K562 (cell line): ENCODE measurements at places on chromosomes 7 and 10.

DNA sequence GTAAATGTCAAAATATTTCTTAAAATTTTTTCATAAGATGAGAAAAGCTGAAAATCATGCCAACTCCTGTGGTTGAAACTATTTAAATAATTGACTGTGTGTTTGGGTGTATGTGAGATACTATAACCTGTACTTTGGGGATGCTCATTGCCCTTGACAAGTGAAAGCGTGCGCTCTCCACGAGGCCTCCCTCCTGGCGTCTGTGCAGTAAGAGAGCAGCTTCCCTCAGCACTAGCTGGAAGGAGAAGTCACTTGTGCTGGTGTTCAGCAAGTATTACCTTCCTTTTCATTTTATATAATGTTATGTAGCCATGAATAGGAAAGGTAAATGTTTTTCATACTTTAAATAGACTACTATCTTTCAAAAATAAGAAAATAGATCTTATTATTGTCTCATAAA, 118.9 kb downstream of the ZEB1 start:
- DNase-seq = no peak

GRCh38 chr10:102247734-102248133, 2.4 kb downstream of the GBF1 start:
- DNase-seq = no peak

DNA sequence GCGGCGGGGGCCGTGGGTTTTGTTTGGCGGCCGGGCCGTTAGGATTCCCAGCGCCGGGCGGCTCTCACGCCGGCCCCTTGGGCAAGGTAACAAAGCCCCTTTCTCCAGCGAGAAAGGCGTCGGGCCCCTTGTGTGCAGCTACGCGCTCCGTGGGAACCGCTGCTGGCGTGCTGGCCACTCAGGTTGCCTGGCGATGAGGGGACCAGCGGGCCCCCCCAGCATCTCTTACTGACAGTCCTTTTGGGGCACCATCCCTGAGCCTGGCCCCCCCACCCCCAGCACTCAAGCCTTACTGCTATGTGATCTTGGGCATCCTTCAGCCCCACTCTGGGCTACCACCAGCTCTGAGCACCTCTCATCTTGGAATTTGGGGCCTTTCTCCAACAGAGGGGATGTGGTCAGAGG, 1.8 kb downstream of the LFNG start:
- no peak for DNase-seq

- peak; percentile 38 for DNase-seq
Measured at GRCh38 chr10:128268015-128268722, 141.9 kb upstream of the MKI67 start.

DNA sequence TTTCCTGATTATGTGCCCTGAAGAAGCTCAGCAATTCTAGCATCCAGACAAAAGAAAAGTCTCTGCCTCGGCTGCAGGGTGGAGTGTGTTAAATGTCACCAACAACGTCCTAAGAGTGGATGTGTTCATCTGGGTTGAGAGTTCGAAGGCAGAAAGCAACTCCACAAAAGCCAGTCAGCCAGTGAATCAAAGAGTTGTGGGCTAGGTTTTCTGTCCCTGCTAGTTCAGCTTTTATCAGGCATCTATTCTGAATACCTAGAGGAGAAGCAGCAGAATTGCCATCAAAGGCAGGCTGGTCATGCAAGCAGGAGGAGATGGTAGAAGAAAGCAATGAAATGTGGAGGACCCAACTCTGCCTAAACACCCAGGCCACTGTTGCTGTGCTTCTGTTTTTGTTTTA, 205.2 kb downstream of the KLF6 start:
- no peak for DNase-seq

DNA sequence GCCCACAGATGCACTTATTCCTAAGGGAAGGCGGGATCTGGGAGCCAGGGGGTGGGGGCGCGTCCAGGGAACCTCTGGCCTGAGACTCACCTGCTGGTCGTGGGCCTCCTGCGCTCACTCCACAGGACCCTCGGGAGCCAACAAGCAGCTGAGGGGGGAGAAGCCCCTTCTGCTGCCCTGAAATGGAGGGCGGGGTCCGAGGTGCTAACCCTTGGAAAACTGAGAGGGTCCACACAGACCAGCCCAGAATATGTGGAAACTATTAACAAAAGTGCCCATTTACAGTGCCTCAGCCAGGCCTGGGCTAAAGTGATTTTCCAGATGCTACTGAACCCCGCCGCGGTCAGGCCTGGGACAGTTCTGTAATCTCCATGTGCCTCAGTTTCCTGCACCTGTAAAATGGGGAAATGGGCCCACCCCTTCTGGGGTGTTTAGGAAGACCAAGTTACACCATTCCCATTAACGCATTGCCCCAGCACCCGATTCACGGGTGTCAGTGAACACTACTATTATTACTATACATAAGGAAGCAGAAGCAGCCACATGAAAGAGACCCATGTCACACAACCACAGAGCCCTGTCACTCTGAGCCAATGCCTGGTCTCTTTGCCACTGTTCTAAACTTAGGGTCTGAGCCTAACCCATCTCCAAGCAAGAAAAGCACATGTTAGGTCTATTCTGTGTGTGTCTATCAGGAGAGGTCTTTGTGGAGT, 630 bp upstream of the VSTM4 start:
- DNase-seq = no peak

DNA sequence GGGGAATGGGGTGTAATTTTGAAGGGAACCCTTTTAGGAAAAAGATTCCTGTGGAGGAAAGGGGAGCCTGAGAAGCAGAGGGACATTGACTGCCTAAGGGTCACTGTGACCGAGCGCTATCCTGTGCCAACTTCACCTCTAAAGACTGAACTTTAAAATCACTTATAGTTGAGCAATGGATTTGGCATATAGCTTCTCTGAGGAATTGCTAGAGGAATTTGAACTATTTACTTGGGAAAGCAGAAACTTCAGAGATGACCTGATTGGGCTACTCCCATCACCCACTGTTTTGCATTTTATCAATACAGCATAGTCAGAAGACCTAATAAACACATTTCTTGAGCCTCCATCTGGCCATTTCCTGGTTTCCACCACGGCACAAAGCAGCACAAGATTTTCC, 23.7 kb upstream of the WNT16 start:
- no peak for DNase-seq

DNA sequence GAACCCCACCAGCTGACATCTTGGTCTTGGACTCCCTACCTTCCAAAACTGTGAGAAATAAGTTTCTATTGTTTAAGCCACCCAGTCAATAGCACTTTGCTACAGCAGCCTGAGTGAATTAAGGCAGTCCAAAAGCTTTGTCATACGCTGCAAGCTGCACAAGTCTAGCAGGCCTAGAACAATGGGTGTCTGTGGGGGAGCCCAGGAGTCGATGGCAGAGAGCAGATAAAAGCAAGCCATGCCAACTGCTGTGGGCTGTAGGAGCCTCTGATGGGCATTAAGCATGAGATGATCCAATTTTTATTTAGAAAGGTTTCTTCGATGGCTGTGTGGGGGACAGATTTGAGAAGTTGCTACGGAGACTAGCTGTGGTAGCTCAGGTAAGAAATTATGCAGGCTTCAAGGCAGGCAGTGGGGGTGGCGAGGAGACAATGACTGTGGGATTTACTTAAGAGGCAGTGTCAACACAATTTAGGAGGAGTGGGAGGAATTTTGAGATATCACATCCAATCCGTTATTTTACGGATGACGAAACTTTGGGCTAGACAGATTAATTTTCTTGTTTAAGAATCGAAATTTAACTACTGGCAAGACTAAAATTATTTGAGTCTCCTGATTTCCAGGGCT, 110.4 kb downstream of the NRCAM start:
- no peak for DNase-seq

- DNase-seq = no peak
Measured at GRCh38 chr10:52198540-52198939, 115.5 kb upstream of the DKK1 start.

- DNase-seq = no peak
Measured at GRCh38 chr7:92674379-92674778, 84.2 kb upstream of the FAM133B start.

- no peak for DNase-seq
Measured at GRCh38 chr7:102409340-102409739, 13.2 kb downstream of the PRKRIP1 start.

GRCh38 chr7:93178213-93178612, 30.0 kb upstream of the SAMD9L start:
- DNase-seq = peak; percentile 25

GRCh38 chr10:1690086-1690485, 47.2 kb downstream of the ADARB2 start:
- no peak for DNase-seq

GRCh38 chr7:120989257-120990220, 1.0 kb downstream of the CPED1 start:
- peak; percentile 65 for DNase-seq

DNA sequence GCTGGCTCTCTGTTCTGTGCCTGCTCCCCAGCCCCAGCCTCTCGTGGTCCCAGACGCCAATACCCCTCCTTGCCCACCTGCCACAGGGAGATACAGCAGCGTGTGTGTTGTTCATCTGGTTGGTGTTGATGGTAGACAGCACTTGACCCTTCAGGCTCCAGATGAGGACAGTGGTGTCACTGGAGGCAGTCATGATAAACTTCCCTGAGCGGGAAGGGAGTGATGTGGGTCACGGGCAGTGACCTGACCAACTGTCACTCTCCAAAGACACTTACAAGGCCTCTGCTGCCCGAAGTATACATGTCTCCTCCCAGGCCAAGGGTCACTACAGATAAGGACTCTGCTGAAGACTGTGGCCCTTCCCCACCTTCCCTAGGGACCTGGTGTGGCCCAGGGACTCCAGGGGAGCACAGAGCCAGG, 5.6 kb downstream of the TBL2 start:
- peak; percentile 89 for DNase-seq

- no peak for DNase-seq
Measured at GRCh38 chr7:105346138-105346537, 42.6 kb downstream of the SRPK2 start.

GRCh38 chr7:93894426-93894825, 3.9 kb upstream of the TFPI2 start:
- no peak for DNase-seq

DNA sequence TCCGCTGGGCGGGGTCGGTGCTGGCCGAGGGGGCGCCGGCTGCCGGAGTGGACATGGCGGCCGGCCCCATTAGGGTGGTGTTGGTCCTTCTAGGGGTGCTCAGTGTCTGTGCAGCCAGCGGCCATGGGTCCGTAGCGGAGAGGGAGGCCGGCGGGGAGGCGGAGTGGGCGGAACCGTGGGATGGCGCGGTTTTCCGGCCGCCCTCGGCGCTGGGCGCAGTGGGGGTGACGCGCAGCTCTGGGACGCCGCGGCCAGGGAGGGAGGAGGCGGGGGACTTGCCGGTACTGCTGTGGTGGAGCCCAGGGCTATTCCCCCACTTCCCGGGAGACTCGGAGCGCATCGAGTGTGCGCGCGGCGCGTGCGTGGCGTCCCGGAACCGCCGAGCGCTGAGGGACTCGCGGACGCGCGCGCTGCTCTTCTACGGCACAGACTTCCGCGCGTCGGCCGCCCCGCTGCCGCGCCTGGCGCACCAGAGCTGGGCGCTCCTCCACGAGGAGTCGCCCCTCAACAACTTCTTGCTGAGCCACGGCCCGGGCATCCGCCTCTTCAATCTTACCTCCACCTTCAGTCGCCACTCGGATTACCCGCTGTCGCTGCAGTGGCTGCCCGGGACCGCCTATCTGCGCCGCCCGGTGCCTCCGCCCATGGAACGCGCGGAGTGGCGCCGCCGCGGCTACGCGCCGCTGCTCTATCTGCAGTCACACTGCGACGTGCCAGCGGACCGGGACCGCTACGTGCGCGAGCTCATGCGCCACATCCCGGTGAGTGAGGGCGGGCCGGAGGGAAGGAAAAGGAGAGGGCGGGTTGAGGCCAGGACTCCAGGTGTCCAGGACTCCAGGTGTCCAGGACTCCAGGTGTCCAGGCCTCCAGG, 9.3 kb upstream of the CHCHD1 start:
- DNase-seq = peak; percentile 91

GRCh38 chr7:38461887-38462286, 169.3 kb downstream of the AMPH start:
- no peak for DNase-seq

GRCh38 chr7:4808026-4808425, 32.6 kb downstream of the AP5Z1 start:
- DNase-seq = no peak

DNA sequence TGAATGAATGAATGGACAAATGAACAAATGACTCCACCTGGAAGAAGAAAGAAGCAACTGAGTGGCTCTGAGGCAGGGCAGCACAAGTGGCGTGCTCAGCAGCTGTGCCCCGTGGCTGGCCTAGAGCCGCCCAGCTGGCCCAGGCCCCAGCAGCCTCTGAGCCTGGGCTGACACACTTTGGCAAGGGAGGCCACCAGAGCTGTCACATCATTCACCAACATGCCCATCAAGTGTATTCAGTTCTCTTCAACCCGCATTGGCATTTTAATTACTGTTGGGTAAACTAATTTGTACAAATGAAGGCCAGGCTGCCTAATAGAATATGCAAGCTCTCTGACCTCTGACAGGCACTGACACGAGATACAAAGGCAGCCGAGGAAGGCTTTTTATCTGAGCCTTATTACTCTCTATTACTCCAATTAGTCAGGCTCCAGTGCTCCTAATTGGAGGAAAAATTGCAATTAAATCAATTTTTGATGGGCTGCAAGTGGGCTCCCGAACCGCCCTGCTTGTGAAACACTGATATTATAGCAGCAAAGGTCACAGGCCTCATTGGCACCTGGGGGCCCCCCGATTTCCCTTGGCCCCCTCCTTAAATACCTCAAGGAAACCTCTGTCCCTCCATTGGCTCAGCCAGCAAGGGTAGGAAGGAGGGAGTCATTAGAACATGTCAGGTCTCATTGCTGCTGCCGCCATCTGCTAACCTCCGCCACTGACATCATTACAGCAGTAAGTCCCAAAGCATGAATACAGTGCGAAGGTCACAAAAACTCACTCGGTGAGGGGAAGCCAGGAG, 41.9 kb downstream of the DPCD start:
- DNase-seq = no peak

DNA sequence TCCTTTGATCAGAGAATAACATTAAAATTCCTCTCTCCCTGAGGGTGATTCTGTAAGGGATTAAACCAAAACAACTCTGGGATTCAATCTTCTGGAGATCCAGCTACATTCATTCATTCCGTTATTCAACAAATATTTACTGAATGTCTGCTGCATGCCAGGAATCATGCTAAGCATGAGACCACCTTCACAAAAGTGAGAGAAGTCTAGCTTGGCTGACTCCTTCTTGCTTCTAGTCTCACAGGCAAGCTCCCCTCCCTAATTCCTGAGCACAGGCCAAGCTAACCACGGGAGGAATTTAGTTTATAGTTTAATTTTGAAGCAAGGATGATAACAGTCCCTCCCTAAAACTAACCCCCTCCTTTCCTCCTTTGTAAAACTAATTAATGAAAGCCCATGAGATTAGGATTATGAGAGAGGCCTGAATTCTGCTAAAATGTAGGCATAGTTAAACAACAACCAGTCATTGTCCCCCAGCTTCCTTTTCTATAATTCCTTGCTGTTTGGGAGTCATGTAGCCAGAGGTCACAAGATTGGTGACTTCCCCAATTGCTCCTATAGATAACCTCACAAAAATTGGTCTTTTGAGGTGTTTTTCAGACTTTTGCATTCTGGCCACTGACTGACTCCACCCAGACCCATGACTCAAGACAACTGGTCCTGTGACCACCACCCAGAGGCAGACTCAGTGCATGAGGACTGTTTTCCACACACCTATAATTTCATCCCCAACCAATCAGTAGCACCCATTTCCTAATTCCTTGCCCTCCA, 113.5 kb downstream of the ITGB8 start:
- no peak for DNase-seq
